ENCODE measurements at places on chromosomes 5 and 9. TPM values are rescaled to one million over a fixed set of nuclear protein-coding genes. Genes with fewer than 3 reads are reported as not detected.

The LPCAT1 gene
- total RNA-seq: 231 TPM

The ORM2 gene
- 1.4 TPM for total RNA-seq

The FAM221B gene
- not detected for total RNA-seq

The TIMD4 gene
- not detected for total RNA-seq

The SURF2 gene
- 44.4 TPM for total RNA-seq

The F2RL1 gene
- 23.0 TPM for total RNA-seq

The C9orf153 gene
- total RNA-seq: not detected

The PDE8B gene
- total RNA-seq: not detected

The FBP2 gene
- not detected for total RNA-seq

The PCDHA4 gene
- total RNA-seq: 3.5 TPM

The IL5 gene
- total RNA-seq: not detected

The IL17B gene
- total RNA-seq: not detected

DNA sequence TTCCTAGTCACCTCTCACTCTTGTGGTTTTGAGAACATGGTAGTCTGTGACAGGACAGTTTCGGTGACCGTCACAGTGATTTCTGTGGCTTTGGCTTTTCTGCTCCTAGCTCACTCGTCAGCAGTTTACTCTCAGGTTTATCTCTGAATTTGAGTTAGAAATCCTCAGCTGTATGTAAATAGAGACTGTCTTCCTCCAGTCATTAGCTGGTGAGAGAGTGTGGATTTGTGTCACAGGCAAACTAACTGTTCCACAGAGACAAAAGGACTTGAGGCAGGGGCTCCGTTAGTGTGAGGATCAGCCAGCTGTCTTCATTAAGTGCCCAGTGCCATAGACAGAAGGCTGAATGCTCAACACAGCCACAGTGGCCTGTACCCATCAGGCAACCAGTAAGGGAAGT lies 131.4 kb downstream of the CD180 start:
- DNase-seq: no peak

GRCh38 chr9:22342491-22343217 lies 104.0 kb upstream of the DMRTA1 start:
- DNase-seq: no peak

- no peak for DNase-seq
Measured at GRCh38 chr9:80873861-80874260, 815.5 kb downstream of the TLE1 start.

GRCh38 chr5:172450861-172451695 lies 3.2 kb downstream of the SH3PXD2B start:
- DNase-seq: peak; percentile 70

DNA sequence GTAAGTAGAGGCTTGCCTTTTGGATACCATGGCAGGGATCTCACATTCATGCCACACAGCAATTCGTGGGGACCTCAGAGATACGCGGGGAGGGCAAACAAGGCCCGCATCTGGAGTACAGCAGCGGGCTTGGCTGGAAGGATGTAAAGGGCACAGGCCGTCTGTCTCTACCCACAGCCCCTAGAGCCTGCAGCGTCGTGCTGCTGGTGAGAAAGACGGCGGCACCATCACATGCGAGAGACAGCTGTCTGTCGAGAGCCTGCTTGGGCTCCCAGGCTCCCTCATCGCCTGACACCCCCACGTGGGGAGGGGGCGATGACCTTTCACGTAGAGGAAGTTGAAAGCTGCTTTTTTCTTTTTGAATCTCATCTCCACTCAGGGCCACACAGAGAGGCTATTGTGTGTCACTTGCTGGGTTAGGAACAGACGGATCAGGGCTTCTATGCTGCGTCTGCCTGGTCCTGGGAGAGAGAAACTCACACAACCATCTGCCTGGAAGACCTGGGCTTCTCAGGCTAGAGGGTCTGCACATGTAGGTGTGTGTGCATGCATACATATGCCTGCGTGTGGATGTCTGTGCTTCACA lies 134.6 kb upstream of the PPP1R26 start:
- DNase-seq: no peak

- DNase-seq: no peak
Measured at GRCh38 chr5:13740471-13740870, 204.0 kb downstream of the DNAH5 start.

- DNase-seq: no peak
Measured at GRCh38 chr5:39400713-39401578, 23.8 kb downstream of the DAB2 start.

DNA sequence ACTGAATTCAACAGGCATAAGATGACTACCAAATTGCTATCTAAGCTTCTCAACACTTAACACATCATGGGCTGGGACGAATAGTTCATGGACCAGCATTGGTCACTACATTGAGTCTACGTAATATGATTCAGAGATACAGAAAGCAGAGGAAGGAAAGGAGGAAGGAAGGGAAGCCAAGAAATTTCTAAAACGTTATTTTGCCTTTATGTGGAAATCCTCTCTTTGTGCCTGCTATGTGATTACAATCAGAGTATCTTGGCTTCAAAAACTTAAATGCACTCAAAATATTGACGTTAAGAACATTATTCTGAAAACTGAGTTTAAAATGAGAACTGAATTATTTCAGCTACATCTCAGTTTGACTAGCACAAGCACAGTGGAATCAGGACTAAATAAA lies 88.1 kb upstream of the RETREG1 start:
- no peak for DNase-seq

GRCh38 chr9:134167530-134167931 lies 3.2 kb upstream of the RNU6ATAC start:
- no peak for DNase-seq

- no peak for DNase-seq
Measured at GRCh38 chr9:16651446-16651964, 219.0 kb downstream of the BNC2 start.

DNA sequence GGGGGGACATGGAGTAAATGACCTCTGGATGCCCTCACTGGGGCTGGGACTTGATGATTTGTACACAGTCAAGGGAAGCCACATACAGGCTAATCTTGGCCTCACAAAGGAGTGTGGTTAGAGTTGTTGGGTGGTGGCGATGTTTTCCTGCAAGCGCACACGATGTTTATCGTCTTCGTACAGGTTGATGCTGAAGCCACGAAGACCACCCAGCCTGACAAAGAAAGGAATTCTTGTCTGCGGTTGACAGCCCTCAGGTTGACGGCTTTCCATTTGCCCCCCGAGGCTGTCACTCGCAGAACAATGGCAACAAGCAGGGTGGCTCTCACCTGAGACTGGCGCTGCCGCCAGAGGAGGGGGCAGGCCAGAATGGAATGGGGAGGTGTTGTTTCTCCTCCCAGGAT lies 14.1 kb upstream of the XPA start:
- DNase-seq: peak; percentile 70

DNA sequence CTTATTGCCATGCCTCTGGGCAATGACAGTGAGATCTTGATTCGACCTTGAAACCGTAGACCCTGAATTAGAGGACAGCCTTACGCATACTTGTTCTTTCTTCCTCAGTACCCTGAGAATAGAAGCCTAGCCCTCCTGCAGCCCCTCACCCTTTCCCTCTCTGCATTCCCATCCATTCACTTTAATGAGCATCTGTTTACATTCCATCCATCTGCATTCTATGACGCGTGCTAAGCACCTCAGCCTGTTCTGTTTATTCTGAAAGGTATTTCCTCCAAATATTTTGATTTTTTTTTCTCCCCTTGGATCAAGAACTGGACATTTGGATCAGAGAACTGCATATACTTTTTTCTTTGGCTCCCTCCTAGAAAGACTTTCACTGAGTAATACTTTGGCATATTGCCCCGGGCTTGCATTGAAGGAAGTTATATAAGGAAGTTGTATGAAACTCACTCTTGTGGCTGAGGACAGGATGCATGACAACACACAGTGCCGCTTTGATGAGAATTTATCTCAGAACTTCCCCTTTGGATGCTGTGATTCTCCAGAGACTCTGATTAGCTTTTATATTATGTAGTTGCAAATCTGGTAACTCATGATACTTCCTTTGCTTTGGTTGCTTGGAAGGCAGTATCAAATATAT lies 15.7 kb downstream of the TMEM8B start:
- no peak for DNase-seq

DNA sequence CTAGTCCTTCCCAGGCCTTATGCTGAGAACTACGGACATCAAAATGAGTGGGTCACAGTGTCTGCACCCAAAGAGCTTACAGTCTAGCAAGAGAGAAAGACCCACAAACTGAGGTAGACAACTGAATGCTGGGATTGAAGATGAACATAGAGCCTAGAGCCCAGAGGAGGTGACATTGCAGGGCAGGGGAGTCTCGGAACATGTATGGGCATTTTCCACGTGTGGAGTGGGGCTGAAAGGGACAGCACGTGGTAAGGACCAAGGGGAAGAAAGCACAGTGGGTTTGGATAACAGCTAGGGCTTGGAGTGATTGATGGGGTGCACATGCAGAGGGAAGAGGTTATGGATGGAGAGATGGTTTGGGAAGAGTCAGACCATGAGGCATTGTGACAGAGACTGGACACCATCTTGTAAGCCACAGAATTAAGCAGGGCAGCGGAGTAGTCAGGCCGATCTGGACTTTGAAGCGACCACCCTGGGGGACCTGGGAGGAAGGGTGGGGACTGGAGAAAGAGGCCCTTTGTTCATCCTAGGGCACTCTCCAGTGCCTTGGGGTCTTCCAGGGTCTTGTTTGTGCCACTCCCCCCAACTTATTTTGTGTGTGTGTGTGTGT lies 47.5 kb upstream of the SH3PXD2B start:
- DNase-seq: peak; percentile 19

- DNase-seq: no peak
Measured at GRCh38 chr9:36948051-36948450, 86.0 kb downstream of the PAX5 start.

DNA sequence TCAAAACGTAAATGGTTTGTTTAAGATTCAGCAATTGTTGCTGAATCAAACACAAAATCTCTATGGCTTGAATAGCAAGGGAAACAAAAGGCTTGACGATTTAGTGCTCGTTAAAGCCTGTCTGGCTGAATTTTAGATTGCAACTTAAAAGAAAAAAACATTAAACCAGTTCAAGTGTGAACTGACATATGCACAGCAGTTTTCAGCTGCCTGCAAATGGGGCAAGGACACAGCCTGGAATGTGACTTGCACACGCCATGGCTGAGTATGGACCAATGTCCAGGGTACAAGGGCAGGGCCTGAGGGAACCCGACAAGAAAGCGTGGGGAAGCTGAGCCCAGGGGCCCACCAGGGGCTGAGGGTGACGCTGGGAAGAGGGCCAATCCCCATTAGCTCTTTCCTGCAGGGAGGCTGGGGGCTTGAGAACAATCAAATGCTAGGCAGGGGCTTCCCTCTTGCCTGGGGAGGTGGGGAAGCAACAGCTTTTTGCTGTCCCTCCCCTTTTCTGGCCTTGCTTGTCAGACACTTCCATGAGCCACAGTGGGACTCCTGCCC lies 89.6 kb upstream of the LRRTM2 start:
- DNase-seq: no peak

- no peak for DNase-seq
Measured at GRCh38 chr5:130528474-130528873, 624.2 kb downstream of the CHSY3 start.

- DNase-seq: peak; percentile 85
Measured at GRCh38 chr9:135087489-135087792, at the start of gene OLFM1. Gene OLFM1, plus strand, starts transcription at chr9:135087668. Its CDS starts 322 bp downstream, at chr9:135087990.

DNA sequence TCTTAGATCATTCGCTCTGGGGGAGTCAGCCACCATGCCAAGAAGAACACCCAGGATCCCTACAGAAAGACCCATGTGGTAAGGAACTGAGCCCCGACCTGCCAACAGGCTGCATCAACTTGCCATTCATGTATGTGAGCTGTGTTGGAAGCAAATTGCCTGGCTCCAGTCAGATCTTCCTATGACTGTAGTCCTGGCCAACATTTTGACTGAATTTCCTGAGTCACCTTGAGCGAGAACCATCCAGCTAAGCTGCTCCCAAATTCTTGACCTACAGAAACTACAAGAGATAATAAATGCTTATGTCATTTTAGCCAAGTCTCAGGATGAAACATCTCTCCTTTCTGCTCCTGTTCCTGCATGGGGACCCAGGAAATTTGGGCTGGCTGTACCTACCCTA lies 40.0 kb upstream of the SLC44A1 start:
- DNase-seq: no peak

GRCh38 chr9:33306037-33306436 lies 15.7 kb downstream of the NFX1 start:
- DNase-seq: no peak

DNA sequence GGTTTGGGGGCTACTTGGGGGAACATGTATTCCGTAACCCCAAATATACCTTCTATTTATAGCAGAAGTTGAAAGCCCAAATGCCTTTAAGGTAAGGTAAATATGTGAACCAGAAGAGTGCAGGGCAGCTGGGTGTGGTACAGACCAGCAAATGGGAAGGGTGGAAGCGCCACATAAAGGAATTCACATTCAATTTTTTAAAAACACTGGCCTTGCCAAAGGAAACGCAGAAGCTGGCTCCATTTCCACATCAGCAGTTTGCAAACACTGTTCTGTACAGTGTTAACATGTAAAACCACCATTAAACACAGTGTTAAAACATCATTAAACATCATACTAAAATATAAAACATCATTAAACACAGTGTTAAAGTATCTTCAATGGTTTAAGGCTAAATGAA lies 3.5 kb upstream of the BHMT start:
- no peak for DNase-seq

DNA sequence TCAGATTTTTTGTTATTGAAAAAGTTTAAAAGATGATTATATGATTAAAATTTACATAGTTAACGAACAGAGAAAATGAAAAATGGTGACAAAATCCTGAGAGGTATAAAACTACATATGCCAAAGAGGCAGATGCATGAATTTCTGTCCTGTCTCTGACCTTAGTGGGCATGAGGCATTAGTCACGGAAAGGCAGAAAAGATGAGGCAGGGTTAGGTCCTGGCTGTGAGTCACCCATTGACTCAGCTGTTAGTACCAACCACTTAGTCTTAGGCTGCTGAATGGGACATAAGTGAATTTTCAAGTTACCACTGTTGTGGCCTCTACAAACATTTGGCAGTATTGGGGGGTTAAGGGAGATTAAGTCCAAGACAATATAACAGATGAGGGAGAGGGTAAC lies 33.1 kb downstream of the RASA1 start:
- DNase-seq: no peak

GRCh38 chr9:97468658-97469448 lies 32.6 kb upstream of the TMOD1 start:
- peak; percentile 77 for DNase-seq

GRCh38 chr5:84821924-84822323 lies 437.2 kb upstream of the EDIL3 start:
- no peak for DNase-seq

DNA sequence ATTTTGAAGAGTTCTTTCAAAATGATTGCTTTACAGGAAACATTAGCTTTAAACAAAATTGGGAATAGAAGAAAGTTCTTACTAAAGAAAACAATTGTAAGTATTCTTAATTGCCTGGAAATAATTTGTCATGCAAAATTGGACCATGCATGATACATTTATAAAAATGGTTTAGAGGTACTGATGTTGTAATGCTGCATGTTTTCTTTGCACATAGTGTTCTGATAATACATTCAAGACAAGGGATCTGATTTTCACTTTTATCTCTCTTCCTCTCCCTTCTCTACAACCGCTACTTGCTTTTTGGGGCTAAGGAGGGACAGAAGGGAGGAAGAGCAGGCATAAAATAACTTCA lies 211.6 kb upstream of the MPDZ start:
- DNase-seq: no peak

DNA sequence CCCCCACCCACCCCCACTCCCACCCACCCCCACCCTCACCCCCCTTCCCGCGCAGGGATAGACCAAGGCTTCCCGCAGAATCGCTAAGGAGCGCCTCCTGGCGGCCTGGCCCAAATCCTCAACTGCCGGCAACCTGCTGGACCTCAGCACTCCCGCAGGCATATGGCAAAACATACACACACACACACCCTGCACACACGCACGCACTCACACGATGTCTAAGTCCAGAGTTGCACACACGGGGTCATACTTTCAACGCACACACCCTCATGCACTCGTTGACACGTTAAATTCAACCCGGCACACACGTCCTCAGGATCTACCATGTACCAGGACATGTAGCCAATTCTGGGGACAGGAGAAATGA lies 1.7 kb downstream of the CPLX2 start:
- peak; percentile 65 for DNase-seq

Measured in H9 (cell line).